ENCODE measurements at places on chromosomes 2 and 18.

GRCh38 chr2:54029721-54030395 is 59.1 kb upstream of the PSME4 start:
- DNase-seq: no peak

DNA sequence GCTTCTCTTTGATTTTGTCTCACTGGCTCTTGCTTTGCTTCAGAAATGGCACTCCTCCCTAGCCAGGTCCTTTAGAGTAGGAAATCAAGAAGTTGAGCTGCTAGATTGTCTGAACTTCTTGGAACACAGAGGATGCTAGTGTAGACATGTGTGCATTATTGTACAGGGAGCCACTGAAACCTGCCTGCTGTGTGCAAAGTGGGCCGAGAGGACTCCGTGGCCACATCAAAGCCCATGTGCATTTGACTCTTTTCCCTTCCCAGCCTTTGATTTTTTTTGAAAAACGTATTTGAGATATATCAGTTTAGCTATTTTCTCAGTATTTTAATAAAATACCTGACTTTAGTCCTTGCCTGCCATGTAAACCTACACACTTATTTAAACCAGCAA is 83.1 kb downstream of the TMEM247 start:
- DNase-seq: no peak

- DNase-seq: peak; percentile 44
These were observed 66.8 kb upstream of the DNER start for GRCh38 chr2:229780856-229781773.

GRCh38 chr2:70078384-70078783 is 8.9 kb upstream of the PCBP1 start:
- DNase-seq: no peak

DNA sequence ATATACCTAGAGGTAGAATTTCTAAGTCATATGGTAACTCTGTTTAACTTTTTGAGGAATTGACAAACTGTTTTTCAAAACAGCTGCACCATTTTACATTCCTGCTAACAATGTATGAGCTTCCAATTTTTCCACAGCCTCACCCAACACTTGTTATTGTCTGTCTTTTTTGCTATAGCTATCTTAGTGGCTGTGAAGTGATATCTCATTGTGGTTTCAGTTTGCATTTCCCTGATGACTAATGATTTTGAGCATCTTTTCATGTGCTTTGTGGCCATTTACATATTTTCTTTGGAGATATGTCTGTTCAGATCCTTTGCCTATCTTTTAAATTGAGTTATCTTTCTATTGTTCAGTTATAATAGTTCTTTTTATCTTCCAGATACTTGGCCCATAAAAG is 273.8 kb downstream of the AGPS start:
- no peak for DNase-seq

DNA sequence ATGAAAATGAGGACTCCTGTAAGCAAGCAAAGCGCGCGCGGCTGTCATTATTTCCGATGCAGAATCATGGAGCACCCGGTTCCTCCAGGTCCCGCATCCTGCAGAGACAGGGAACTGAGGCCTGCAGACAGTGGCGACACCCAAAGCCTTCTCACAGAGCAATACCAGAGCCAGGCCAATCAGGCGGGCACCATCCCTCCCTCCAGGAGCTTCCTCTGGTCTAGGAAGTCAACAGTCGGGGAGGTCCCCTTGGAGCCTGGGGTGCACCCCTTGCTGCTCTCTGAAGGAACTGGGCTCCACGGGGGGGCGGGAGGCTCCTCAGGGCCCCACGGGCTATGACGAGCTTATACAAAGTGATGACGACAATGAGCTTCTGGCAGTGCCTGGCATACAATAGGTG is 60.3 kb upstream of the HPCAL1 start:
- no peak for DNase-seq

DNA sequence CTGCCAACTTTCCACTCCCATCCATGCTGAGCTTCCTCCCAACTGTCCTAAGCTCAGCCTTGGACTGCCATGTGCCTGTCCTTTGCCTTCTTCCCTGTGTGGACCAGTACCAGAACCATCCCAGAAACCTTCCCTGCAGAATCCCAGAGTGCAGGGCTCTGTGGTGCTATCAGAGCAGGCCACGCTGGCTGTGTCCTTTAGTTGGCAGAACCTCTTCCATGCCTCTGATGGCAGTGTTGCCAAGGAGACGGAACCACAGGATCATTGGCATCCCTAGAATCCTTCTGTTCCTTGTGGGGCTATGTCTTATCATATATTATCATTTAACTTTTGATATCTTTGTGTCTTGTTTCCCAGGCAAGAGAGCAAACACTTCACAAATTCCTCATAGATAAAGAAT is 73.0 kb upstream of the NOSTRIN start:
- DNase-seq: no peak

GRCh38 chr2:49619804-49620203 is 465.5 kb upstream of the FSHR start:
- no peak for DNase-seq
